ENCODE measurements at places on chromosomes 4 and X.

GRCh38 chr4:37656649-37657048 is 29.5 kb downstream of the RELL1 start:
- DNase-seq, result no peak

- no peak for DNase-seq
These were observed 404.0 kb downstream of the PPARGC1A start for GRCh38 chr4:23485801-23486200.

DNA sequence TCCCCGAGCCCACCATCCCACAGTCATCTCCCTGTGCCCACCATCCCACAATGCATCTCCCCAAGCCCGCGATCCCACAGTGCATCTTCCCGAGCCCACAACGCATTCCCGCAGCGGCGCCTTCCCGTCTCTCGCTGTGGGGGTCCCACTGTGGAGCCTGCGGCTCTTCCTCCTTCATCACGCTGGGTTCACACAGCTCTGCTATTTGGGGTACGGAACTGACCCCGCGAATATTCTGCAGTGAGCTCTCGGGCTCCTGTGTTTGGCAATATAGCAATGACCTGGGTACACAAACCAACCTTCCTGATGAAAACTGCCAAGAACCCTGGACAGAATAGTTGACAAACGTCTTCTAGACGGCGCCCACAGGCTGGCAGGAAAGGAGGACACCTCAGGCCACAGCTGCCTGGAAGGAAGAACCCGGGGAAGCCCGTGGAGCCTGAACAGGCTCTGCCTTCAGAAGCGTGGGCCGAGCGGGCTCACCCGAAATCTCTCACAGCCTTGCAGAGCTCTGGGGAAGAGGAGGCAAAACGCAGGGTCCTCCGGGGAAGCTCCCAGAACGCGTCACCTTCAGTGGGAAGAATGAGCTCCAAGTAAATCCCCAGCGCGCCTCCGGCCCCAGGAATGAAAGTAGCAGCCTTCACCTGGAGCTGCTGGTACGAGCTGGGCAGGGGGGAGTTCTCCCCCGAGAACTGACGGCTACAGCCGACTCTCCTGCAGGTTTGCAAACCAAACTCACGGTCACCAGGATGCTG is 22.9 kb downstream of the PPP2R3B start:
- no peak for DNase-seq

GRCh38 chr4:48739560-48740019 is 40.5 kb downstream of the FRYL start:
- DNase-seq, result no peak

DNA sequence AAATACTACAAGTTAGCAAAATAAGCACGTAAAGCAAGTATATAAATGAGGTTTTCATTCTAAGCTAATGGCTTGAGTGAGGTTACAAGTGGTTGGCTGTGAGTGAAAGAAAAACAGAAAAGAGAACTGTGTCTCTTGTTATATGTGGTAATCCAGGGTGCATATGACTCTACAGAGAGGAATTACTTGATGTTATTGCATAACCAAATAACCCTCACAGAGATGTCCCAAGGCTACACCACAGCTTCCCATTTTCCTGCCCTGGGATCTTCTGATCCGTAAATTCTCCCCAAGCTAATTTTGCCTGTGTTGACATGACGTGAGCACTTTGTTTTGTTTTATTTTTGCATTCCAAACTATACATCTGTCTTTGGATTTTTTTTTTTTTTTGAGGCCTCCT is 470.0 kb upstream of the INTU start:
- no peak for DNase-seq

DNA sequence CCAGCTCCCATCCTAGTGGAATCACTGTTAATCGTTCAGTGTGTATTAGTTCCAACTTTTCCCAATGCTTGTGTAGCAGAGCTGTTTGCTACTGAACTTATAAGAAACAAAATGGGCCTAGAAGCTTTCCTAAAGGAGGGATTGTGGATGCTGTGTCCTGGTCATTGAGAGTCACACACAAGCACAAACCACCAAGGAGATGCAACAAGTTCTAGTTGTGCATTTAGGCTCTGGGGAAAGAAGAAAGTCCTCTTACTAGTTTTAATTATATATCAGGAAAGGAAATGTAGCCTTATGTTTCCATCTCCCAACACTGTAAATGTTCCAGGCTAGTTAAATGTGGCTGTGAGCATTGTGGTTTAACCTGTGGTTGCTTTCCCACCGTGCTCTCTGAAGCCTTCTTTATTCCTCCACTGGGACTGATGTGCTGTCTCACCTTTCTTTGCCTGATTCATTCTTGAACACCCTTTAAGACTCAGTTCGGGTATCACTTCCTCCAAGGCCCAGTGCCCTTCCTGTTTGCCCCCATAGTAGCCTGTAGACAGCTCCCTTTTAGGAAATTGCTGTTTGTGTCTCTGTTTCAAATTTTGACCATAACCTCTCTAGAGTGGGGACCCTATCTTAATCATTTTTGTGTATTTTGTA is 34.3 kb downstream of the ATP10D start:
- no peak for DNase-seq

DNA sequence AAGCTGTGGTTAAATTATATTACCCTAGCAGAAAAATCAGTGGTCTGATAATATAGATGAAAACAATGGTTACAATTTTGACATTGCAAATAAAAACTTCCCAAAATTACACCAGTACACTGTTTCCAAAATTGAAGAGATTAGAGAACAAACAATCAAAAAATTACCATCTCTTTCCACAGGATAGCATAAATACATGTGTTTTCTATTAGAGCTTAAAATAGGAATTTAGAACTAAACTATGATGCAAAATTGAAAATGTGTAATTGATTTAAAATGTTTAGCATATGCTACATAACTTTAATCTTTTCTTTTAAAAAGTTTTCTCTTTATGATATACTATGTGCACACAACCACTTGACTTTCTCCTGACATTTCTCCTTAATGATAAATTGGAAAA is 6.7 kb downstream of the EDNRA start:
- no peak for DNase-seq

DNA sequence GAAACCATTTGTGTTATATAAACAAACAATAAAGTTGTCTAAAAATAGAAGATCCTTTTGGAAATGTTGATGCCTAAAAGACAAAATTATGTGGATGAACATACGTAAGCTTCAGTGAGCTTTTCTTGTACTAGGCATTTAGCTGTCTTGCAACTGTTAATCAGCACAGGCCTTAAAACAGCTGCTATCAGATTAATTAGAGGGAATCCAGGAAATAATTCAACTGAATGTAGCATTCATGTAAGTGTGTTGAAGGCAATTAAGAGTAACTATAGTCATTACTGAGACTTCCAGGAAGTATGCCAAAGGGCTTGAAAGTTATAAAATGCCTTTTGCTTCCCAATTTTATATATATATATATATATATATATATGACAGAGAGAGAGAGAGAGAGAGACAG is 248.7 kb downstream of the IL1RAPL1 start:
- DNase-seq, result no peak

GRCh38 chr4:52961666-52962412 is 99.7 kb downstream of the RASL11B start:
- DNase-seq, result no peak

- DNase-seq, result peak; percentile 42
These were observed at the start of gene TRO for GRCh38 chrX:54920610-54921426. Gene TRO, plus strand, starts transcription at chrX:54920824. Its CDS starts 1,423 bp downstream, at chrX:54922247.

DNA sequence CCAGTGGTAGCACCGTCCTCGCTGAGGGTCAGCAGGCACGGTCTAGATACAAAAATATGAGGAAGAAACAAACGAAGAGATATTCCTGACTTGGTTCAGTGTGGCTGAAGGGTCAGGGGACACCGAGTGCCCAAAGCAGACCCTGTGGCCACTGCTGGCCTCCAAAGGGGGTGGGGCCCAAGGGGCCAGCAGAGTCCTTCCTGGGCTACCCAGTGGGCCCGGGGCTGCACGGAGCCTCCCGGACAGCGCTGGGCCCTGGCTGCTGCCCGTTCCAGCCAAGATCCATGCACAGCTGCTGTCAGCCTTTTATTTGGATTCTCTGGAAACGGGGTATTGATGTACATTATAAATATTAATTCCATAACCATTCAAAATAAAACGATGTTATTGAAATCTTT is 20.4 kb downstream of the NELFA start:
- DNase-seq, result no peak

DNA sequence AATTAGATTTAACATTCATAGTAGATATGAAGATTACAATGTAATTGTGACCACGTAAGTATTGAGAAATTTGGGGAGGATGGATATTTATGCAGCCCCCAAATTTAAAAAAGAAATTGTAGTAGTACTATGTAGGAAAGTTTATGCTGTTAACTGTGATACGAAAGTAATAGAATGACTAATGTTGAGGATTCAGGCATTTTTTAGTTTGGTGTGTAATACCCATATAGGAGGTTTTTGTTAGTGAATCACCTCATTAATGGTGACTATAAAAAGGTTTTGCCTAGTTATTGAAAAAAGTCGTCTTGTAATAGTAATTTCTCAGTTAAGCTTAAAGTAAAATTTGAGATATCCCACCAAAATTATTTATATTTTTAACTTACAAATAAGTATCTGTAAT is 67.2 kb downstream of the SMARCAD1 start:
- DNase-seq, result no peak

GRCh38 chr4:155426953-155427352 is 50.2 kb upstream of the MAP9 start:
- no peak for DNase-seq

DNA sequence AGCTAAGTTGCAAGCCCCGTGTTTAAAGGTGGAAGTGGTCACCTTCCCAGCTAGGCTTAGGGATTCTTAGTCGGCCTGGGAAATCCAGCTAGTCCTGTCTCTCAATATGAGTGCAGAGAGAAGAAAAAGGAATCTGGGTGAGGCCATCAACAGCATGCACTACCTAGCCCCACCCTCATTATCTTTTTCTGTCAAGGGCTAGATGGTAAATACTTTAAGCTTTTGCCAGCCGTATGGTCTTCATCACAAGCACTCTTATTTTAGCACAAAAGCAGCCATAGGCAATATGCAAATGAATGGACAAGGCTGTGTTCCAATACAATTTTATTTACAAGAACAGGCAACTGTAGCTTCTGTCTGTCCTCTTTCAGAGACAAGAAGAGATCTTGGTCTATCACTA is 282.9 kb downstream of the ZNF674 start:
- no peak for DNase-seq

DNA sequence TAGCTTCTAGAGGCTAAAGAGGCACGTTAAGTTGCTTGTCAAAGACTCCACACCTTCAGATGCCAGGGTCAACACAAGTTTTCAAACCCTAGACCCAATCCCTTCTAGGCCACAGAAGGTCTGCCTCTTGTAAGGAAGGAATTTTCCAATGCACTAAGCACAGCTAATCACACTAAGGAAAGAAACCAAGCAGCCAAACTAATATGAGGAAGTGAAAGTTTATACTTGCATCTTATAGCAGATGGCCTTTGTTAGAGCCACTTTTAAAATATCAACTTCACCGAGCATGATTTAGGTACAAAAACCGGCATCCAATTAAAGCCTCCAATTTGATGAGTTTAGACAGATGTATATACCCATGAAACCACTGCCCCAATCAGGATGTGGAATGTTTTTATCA is 9.9 kb downstream of the FHL1 start:
- DNase-seq, result no peak

- no peak for DNase-seq
These were observed 9.9 kb upstream of the SCOC start for GRCh38 chr4:140363558-140363957.

DNA sequence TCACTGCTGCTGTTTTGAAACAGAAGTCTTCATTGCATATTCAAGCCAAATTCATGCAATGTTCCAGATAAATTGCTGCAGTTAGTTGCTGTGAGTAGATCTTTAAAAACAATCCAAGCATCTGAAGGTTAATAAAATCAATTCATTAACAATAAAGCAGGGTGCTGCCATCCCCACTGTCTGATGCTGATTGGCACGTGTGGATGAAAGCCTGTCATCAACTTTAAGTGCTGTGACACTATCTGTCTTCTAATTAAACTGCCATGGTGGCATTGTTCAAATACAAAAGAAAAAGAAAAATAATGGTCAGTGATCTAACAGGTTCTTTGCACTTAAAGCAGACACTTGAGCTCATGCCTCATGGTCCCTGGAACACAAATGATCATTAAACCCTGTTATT is 63.0 kb upstream of the MND1 start:
- DNase-seq, result no peak

GRCh38 chr4:174005422-174005821 is 278.0 kb downstream of the FBXO8 start:
- DNase-seq, result no peak

GRCh38 chrX:79138658-79139241 is 5.7 kb upstream of the GPR174 start:
- no peak for DNase-seq

GRCh38 chrX:24479924-24480323 is 14.8 kb downstream of the PDK3 start:
- no peak for DNase-seq

- DNase-seq, result no peak
These were observed 8.0 kb downstream of the SLC9B1 start for GRCh38 chr4:103011378-103012025.

GRCh38 chr4:137700751-137701150 is 168.5 kb upstream of the PCDH18 start:
- no peak for DNase-seq

DNA sequence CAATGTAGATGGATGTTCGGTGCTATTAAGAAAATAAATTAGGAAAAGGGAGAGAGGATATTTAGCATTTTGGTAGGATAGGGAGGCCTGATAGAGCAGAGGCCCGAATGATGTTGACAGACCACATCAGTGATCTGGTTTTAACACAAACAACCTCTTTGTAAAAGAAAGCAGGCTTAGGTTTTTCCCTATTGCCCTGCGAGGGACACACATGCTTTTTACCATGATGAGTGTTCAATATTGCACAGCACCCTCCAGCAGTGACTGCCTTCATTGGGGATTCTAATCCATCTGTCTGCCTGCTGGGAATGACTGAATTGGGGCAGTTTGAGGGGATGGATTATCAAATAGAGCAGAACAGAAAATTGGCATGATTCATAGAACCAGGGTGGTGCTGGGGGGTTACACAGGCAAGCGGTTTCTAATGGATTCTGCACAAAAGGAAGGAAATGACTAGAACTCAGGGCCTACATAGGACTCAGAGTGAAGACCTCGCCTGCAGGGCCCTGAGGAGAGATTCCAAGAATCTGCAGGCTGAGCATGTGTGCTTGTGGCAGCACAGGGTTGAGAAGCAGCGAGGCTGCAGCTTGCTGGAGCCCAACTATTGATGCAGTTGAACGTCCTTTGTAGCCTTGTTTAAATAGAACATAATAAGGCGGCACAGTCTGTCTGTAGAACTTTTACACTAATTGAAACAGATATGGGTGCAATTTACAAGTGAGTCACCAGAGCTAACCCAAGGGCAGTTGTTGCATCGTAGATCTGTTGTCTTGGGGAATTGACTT is 58.0 kb downstream of the RHOH start:
- DNase-seq, result peak; percentile 30
